Natural killer cell (primary cell): ENCODE measurements at places on chromosomes 16 and 17.
A peak's percentile ranks its signal among the peaks of the same experiment; 100 is the strongest.

DNA sequence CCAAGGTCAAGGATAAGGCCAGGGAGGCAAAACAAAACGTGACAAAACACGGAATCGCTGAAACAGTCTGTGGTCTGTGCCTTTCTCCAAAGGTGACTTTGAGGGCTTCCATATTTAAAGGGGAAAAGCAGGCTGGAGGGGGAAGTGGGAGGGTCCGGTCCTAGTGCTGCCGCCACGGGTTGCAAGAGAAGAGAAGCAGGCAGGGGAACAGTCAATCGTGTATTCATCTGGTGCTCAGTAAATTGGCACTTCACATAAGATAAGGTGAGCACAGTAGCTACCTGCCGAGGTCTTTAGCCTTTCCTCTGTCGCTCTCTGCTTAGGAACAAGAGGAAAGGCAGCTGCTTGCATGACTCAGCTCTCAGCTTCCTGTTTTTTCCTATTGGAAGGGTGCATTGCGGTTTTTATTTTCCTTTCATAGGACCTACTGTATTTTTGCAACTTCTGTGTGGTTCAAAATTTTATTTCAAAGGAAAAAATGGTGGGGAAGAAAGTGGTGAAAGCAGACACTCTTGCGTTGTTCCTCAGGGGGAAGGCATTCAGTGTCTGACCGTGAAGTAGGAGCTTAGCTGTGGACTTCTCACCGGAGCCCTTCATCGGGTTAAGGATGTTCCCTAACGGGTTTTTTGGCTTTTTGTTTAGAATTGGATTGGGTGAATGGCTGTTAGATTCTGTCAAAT lies 7.1 kb upstream of the LGALS3BP start:
- no peak for DNase-seq
- H3K36me3 ChIP-seq: peaks cover 15% of the 10 kb centered on the region
- no peaks in the 10 kb centered on the region for H3K27me3 ChIP-seq
- H3K4me3 ChIP-seq: no peak overlapping the region
- H3K27ac ChIP-seq: no peak overlapping the region
- peaks cover 14% of the 10 kb centered on the region for H3K4me1 ChIP-seq

GRCh38 chr17:61862105-61862574 lies 1.2 kb downstream of the BRIP1 start:
- no peak overlapping the region for H3K4me3 ChIP-seq
- H3K4me1 ChIP-seq: peaks cover 7% of the 10 kb centered on the region
- DNase-seq: peak; percentile 2
- no peak overlapping the region for H3K27ac ChIP-seq
- H3K27me3 ChIP-seq: no peaks in the 10 kb centered on the region
- no peaks in the 10 kb centered on the region for H3K36me3 ChIP-seq

- peaks cover 42% of the 10 kb centered on the region for H3K4me1 ChIP-seq
- peaks cover 9% of the 10 kb centered on the region for H3K36me3 ChIP-seq
- DNase-seq: no peak
- peak overlapping the region; percentile 87 for H3K4me3 ChIP-seq
These were observed 968 bp downstream of the AGRP start for GRCh38 chr16:67482233-67482924.

DNA sequence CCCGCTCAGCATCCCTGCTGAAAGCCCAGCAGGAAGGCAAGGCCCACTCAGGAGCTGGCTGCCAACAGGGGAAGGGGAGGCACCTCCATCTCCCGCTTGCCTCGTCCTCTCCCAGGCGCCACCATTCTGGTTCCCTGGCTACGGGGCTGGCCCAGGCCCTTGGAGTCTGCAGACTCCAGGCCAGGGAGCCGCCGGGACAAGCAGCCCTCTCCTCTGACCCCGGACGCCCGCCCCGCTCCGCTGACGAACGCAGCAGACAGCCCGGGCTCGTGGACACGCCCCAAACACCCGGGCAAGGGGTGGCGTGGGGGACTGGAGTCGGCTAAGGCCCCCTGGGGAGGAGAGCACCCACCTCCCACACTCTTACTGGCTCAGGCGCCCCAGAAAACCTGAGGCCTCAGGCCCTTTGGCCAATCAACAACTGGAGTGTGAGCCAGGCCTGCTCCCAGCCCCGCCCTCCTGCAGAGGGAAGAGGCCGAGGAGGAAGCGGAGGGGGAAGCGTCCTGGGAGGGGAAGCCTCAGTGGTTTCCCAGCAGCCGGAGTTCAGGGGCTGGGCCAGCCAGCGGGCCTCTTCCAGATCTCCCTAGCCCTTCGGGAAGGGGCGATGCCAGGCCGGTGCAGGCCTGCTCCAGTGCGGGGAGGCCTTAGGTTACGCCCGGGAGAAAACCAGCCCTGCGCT lies 4.2 kb downstream of the MNT start:
- H3K4me1 ChIP-seq: peaks cover 65% of the 10 kb centered on the region
- no peaks in the 10 kb centered on the region for H3K27me3 ChIP-seq
- peak overlapping the region; percentile 56 for H3K27ac ChIP-seq
- H3K4me3 ChIP-seq: no peak overlapping the region
- no peaks in the 10 kb centered on the region for H3K36me3 ChIP-seq

- no peaks in the 10 kb centered on the region for H3K36me3 ChIP-seq
- no peak for DNase-seq
- H3K4me1 ChIP-seq: peaks cover 16% of the 10 kb centered on the region
- H3K4me3 ChIP-seq: no peak overlapping the region
- no peak overlapping the region for H3K27ac ChIP-seq
- peaks cover 19% of the 10 kb centered on the region for H3K27me3 ChIP-seq
These were observed 132.1 kb downstream of the KCNJ12 start for GRCh38 chr17:21508211-21508610.

DNA sequence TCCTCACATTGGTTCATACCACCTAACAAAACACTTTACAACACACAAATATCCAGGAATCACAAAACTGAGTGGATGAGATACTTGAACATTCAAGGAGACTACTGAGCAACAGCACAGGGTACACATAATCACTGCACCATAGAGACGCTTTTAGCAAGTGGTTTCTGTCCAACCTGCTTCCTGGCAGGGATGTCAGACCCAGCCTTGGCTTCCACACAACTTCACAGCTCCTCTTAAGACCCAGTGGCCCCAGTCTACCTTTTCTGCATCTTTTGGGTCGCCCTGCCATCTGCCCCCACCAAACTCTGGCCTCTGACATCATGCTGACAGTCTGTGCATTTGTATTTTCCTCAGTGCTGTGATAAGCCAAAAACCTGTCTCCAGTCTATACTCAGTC lies 5.9 kb upstream of the CORO6 start:
- H3K4me3 ChIP-seq: no peak overlapping the region
- H3K27ac ChIP-seq: no peak overlapping the region
- H3K4me1 ChIP-seq: no peaks in the 10 kb centered on the region
- H3K27me3 ChIP-seq: no peaks in the 10 kb centered on the region
- H3K36me3 ChIP-seq: peaks cover 55% of the 10 kb centered on the region

DNA sequence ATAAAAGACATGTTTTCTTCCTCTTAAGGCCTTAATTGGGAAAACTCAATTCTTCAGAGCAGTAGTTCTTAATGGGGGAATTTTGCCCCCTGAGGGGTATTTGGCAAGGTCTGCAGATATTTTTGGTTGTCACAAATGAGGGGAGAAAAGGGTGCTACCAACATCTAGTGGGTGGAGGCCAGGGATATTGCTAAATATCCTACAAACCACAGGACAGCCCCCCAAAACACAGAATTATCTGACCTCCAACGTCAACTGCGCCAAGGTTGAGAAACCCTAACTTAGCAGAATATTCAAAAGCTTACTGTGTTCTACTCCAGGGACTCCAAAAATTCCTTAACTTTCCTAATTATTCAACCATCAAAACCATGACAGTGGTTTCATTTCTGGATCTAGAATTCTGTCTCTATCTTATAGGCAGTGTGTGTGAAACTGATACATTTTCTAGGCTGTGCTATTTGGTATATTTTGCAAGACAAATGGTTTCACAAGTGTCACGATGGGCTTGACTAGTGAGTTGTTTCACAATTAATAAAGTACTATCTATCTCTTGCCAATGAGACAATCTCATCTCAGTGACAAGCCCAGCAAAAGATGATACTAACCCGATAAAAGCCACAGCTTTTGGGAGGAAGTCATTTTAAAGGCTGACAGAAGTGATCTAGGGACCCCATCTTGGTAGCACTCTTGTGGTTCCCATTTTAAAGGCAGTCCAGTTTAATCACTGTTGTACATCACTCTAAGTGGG lies 14.7 kb downstream of the TXNDC11 start:
- no peaks in the 10 kb centered on the region for H3K4me1 ChIP-seq
- DNase-seq: no peak
- H3K27me3 ChIP-seq: no peaks in the 10 kb centered on the region
- no peak overlapping the region for H3K27ac ChIP-seq

DNA sequence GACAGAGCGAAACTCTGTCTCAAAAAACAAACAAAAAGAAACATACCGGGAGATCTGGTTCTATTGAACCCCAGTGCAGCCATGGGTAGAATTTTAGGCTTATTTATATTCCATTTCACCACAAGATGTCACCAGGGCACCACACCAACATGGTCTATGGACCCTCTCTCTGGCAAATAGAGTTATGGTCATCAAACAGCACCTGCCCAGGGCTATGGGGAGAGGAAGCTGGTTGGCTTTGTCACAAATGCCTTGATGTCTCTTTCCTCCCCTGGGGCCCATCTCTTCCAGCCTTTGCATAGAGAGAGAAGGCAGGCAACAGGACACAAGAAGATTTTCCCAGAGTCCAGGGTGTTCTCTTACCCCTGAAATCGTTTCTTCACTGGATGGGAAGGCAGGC lies 128.4 kb downstream of the WWOX start:
- no peaks in the 10 kb centered on the region for H3K36me3 ChIP-seq
- no peaks in the 10 kb centered on the region for H3K27me3 ChIP-seq

GRCh38 chr16:27819881-27820610 lies 243.5 kb downstream of the GSG1L start:
- no peak overlapping the region for H3K27ac ChIP-seq
- no peaks in the 10 kb centered on the region for H3K4me1 ChIP-seq

DNA sequence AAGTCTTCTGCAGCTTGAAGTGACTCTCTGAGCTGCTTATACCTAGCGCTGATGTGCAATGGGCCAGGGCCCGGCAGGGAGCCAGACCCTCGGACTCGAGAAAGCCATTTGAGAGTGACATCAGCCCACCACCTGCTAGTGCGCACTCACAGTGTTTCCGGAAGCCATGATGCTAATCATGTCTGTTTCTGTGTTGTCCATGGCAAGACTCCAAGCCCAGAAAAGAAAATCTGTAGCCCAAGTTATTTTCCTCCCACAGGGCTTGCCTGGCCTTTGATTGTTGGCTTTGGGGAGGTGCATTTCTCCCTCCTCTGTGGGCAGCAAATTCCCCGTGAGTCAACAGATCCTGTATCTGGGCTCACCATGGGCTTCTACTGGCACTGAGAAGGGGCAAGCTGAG lies 1.8 kb upstream of the CDRT4 start:
- H3K27me3 ChIP-seq: no peaks in the 10 kb centered on the region
- H3K4me3 ChIP-seq: no peak overlapping the region
- no peak overlapping the region for H3K27ac ChIP-seq

DNA sequence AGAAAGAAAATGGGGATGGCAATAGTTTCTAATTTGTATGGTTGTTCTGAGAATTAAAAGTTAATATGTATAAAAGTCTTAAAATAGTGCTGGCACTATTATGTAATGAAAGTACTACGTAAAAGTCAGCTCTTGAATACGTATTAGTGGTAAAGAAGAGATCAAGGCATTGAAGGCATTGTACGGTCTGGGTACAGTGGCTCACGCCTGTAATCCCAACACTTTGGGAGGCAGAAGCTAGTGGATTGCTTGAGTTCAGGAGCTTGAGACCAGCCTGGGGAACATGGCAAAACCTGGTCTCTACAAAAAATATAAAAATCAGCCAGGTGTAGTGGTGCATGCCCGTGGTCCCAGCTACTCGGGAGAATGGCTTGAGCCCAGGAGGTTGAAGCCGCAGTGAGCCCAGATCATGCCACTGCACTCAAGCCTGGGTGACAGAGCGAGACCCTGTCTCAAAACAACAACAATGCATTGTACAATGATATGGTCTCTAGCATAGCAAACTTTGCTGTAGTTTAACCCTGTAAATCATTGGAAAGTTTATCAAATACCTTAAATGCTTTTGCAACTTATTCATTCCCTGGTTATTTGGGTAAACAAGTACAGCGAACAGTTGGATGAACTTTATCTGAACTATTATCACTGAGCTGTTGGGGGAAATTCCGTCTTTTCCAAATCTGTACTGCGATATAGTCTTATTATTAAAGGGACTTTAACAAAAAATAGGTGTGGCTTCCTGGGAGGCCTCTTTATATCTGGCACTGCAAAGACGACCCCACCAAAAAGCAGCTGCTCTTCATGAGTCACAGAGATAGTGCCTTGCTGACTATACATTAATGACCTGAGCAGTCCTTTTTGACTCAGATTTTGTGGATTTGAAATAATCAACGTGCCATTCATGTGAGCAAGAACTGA lies 73.6 kb downstream of the GPRC5B start:
- H3K4me1 ChIP-seq: no peaks in the 10 kb centered on the region
- H3K4me3 ChIP-seq: no peak overlapping the region
- no peak overlapping the region for H3K27ac ChIP-seq
- H3K36me3 ChIP-seq: no peaks in the 10 kb centered on the region
- no peaks in the 10 kb centered on the region for H3K27me3 ChIP-seq

GRCh38 chr16:2592786-2593185 lies 55.0 kb downstream of the PDPK1 start:
- no peak overlapping the region for H3K4me3 ChIP-seq
- no peaks in the 10 kb centered on the region for H3K27me3 ChIP-seq
- no peak overlapping the region for H3K27ac ChIP-seq
- DNase-seq: no peak
- H3K36me3 ChIP-seq: peaks cover 50% of the 10 kb centered on the region
- peaks cover 13% of the 10 kb centered on the region for H3K4me1 ChIP-seq

GRCh38 chr17:40864661-40865390 lies 2.2 kb downstream of the KRT12 start:
- H3K27me3 ChIP-seq: peaks cover 4% of the 10 kb centered on the region
- H3K4me3 ChIP-seq: no peak overlapping the region
- H3K4me1 ChIP-seq: no peaks in the 10 kb centered on the region
- H3K27ac ChIP-seq: no peak overlapping the region
- DNase-seq: no peak
- H3K36me3 ChIP-seq: no peaks in the 10 kb centered on the region

DNA sequence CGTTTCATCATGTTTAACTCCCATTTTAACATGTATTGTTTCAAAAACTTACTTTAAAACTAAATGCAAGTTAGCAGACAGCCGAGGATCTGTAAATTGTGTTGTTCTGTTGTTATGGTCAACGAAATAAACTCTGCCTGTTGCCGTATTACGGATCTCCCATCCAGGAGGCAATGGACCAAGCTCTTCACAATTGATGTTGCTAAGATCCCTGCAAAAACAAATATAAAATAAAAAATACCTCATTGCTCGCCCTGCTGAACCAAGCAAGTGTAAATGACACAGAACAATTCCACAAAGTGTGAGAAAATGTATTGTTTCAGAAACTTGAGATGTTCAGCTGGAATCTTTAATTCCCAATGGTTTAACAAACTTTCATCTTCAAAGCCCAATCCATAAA lies 65.0 kb downstream of the CEP95 start:
- no peak overlapping the region for H3K4me3 ChIP-seq
- no peak for DNase-seq
- no peak overlapping the region for H3K27ac ChIP-seq
- H3K4me1 ChIP-seq: peaks cover 3% of the 10 kb centered on the region
- no peaks in the 10 kb centered on the region for H3K27me3 ChIP-seq
